ENCODE measurements at places on chromosomes 4 and X.

DNA sequence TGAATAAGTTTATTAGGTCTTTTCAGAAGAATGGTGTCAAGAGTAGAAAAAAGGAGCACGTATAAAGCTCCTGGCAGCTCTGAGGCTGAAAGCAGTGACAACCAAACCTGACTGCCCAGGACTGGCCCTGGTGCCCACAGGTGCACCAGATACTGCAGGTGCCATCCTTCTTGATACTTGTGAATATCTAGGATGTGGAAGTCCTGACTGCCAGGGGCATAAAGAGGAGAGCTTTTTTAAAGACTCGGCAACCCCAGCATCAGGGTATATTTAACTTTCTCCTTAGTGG lies 60.7 kb downstream of the TMEM150C start:
- no peak for DNase-seq

DNA sequence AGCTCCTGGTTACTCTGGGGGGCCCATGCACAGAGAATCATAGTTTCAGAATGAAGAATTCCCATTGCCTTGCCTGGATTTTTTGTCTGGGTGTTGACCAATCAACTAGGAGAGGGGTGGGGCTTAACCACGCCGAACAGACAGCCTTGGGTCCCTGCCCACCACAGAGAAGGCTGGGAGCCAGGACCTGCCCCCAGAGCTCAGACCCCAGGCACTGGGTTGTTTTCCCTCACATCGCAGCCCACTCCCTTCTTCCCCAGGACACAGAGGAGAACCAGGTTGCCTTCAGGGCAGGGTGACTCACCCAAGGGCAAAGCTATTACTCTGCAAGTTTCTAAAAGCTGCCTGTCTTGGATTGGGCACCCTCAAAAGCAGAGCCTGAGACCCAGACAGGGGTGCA lies 23.3 kb upstream of the CRMP1 start:
- DNase-seq: no peak

DNA sequence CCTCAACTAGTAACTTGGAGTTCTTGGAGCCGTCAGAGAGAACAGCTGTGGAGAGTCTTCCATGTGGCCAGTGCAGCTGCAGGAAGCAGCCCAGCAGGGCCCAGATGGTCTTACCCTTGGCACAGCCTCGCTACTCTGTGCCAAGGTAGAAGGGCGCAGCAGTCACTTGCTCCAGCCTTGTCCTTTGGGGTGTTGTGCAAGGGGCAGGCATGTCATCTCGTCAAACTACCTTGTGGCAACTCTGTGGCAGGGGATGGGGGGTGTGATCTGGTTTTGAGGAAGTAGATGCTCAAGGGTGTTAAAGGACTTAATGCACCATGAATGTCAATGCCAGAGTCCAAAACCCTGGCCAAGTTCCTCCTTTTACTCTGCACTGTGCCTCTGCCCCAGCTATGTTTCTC lies 34.2 kb upstream of the TBC1D14 start:
- no peak for DNase-seq

DNA sequence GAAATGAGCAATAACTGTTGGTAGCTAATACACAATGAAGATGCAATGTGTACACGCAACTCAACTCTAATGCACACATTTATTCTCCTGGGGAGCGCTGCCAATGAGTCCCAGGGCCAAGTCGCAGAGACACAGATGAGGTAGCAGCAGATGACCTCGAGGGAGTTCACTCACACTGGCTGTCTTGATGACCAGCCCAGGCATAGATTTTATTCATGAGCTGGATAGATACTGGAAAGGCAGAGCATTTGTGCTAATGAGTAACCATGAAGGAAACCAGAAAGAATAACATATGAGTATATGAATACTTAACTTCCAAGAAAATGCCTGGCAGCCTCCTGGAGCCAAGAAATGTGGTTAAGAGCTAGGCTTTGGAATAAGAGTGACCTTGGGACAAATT lies 42.3 kb downstream of the RASL11B start:
- DNase-seq: no peak

GRCh38 chr4:109494563-109494962 lies 60.9 kb downstream of the SEC24B start:
- no peak for DNase-seq

DNA sequence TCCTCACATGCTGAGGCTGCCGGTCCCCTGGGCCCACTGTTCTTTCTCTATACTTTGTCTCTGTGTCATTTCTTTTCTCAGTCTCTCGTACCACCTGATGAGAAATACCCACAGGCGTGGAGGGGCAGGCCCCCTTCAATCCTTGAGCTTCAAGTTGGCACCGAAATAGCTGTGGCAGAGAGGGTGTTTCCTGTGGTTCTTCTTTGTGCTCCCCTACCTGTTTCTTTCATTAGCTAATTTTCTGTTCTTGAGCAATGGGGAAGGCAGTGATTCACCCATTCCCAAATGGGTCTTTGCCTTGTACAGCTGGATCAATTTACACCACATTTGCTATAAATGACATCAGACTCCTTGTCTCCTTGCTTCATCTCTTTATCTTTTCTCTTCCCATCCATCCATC lies 2.1 kb upstream of the CYSLTR1 start:
- no peak for DNase-seq

DNA sequence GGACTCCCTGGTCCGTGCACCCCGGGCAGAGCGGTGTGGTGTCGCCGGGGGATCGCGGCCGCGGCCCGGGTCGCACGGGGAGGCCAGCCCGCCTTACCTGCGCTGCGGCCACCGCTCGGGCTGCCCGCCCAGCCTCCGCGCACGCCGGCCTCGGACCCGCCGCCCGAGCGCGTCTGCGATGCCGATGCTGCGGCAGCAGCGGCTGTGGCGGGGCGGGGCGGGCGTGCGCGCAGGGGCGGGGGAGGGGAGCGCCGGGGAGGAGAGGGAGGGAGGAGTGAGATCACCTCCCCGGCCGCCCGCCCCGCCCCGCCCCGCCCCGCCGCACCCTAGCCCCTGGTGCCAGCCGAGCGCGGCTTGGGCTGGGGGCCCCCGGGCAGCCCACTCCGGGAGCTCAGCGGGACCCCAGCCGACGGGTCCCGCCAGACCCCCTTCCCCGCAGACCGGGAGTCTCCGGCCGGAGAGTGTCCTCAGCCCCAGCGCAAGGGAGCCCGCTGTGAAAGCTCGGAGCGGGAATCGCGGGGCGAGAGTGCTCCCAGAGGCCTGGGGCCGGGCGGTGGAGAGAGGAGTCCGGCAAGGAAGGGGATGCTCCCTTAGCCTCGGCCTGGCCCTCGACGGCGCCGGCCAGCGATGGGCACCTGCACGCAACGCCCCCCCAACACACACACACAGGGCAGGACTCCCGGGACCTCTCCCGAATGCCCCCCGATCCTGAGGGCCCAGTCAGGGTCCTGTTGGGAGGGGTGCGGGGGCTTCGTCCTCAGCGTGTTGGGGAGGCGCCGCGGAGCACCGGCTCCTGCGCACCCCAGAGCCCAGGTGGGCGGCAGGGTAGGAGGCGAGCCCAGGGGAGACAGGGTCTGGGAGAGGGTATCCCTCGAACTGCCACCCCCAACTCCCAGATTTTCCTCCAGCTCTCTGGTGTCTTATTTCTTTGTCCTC lies at the start of gene L1CAM:
TSS of gene L1CAM (minus strand) at position 206 of the 936 bp plus-strand sequence. CDS start 10,337 bp downstream, outside the sequence.
- DNase-seq: no peak

DNA sequence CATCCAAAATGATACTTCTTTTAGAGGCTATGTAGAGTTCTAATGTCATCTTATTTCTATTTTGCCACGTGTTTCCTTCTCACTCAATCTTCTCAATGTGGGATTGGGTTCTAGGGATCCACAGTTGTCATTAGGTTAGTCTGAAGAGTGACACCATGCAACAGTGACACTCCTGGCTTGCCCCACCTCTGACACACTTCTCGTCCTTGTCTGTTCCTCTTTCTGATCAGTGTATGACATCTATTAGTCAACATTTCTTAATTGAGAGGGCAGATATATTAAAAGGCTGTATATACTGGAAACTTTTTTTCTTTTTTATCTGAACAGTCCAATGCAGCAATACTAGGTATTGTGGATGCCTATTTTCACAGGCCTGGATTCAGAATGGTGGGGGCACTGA lies 67.6 kb upstream of the GYPA start:
- no peak for DNase-seq

DNA sequence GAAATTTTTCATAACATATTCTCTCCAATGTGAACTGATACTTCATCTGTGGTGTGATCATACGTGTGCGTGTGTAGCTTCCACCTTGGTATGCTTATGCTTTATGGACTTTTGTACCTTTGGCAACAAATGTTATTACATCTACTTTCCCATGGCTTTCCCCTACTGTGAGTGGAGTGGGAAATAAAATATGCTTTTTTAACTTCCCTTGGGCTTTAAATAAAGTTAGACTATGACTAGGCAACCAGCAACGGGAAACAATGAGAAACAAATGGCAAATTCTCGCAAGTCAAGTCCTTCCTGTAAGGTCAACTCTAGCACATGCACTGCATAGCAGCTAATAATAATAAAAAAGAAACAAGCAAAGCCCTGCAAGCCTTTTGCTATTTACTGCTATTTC lies 205.0 kb upstream of the PDE5A start:
- DNase-seq: no peak

DNA sequence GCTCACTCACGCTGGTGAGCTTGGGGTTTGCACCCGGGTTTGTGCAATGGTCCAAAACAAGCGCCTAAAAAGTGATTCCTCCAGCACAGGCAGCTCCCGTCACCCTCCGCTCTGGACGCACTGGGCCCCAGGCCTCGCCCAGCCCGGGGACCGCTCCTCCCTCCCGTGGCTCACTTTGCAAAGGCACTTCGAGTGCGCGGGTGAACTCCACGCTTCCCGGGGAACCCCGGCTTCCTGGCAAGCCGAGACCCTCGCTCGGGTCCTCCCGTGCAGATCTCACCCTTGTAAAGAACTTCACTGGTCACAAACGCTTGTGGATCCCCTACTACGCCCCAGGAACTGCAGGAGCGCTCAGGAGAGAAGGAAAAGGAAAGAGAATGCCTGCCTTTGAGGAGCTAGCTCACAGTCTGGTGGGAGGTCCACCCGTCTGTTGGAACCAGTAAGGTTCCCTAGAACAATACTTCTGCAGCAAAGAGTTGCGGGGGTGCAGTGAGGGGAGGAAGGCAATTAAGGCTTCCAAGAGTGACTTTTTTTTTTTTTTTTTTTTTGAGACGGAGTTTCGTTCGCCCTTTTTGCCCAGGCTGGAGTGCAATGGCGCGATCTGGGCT lies at the start of gene CTPS2:
TSS of gene CTPS2 (minus strand) at position 122 of the 608 bp plus-strand sequence. CDS start 9,767 bp downstream, outside the sequence.
- DNase-seq: peak; percentile 83

GRCh38 chr4:163701916-163702315 lies 207.4 kb downstream of the TMA16 start:
- no peak for DNase-seq

GRCh38 chr4:47664051-47664826 lies 173.6 kb downstream of the CORIN start:
- no peak for DNase-seq

DNA sequence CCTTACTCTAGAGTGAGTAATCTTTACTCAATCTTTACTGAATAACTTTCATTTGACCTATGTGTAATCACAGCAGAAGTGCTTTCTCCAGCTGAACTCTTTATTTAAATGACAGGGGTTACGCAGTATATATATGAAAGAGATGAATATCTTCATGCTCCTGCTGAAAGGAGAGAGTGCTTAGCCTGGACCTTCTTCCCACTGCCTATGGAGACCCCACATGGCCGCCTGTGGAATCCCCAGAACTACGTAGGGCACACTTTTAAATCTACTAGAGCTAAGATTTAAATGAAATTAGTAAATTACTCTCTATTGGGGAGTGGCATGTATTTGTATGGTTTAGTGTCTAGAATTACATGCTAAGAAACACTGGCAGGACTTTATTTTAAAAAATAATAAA lies 391.2 kb downstream of the ANKRD50 start:
- DNase-seq: no peak

DNA sequence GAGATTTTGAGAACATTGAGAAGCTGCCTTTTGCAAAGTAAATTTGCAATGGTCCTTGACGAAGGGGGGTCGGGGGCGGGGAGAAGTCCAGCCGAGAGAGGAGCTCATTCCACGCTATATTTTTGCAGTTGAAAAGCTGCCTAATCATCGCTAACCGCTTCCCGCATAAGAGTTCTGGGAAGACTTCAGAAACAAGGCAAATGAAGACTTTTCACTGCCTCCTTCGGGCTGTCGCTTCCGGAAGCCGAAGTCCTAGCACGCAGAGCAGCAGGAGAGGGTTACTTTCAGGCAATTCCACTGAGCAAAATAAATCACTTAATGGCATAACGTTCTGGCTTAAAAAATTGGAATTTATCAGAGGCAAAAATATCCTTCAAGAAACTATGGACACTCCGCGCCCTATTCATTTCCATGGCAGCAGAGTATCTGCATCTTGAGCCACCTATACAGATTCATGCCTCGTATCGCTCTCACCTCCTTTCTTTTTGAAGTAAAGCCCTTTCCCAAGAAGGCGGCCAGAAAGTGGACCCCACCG lies 2.6 kb upstream of the LRAT start:
- no peak for DNase-seq

DNA sequence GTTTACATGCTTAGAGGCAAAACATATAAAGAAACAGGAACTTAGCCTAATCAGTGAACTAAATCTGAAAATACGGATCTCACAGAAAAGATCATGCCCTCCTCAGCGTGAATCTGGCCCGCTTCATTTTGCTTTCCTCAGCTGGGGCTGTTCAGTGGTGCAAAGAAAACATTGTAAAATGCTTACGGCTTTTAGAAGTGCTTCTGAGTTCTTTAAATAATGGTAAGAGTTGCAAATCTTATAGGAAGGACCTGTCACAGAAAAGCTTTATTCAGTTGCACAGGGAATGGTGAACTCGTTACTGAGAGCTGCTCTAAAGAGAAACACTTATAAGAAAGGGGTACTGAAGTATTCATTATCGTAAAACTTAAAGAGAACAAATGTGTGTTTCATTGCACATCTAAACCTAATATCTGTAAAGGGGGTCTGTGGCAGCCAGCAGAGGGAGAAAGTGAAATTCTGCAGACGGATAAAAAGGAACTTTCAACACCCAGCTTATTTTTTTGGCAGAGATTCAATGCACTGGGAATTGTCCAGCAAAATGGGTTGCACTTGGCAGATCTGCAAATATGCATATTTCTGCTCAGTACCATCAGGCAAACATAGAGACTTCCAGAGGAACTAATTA lies 139.2 kb upstream of the ANK2 start:
- DNase-seq: no peak

DNA sequence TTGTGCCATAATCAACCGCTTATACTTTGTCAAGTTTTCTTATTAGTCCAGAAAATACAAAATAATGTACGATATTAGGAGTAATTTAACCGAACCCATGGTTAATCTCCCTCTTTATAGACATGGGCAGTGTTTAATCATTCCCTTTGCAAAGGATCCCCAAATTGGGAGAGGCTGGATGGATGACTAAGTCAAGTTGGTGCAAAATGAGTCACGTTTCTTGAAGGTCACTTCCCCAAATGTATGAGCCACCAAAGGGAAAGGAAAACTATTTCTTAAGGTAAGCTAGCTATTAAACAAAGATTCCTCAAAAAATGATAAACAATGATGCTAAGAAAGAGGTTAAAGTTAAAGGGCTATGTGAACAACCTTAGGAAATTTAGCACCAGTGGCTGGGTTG lies 17.5 kb downstream of the MAML3 start:
- DNase-seq: no peak

GRCh38 chrX:73916489-73916888 lies 353.5 kb downstream of the CHIC1 start:
- no peak for DNase-seq
